Chondrocyte (in vitro differentiated cells): ENCODE measurements at places on chromosomes 3 and 15. TPM values are rescaled to one million over a fixed set of nuclear protein-coding genes. Genes with fewer than 3 reads are reported as not detected.

DNA sequence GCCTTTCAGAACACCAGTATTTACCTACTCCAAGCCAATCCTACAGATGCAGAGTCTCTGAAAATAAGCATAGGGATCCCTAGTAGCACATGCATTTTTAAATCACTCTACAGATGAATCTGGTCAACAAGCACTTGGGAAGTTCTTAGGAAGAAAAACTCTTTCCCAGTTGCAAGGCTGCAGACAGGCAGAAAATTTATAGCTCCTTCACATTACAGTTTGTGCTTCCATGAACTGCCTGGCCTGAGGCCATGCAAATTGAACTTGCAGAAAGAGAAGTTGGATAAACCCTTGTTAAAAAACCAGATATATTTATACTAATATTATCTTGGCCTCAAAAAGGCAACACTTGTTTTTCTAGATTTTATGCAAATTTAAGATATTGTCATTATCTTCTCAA is 256.9 kb downstream of the EPHA3 start:
- peaks cover 1% of the 10 kb centered on the region for H3K36me3 ChIP-seq
- H3K4me3 ChIP-seq = no peak overlapping the region
- H3K27ac ChIP-seq = no peak overlapping the region
- no peak for DNase-seq
- peaks cover 6% of the 10 kb centered on the region for H3K4me1 ChIP-seq
- H3K27me3 ChIP-seq = no peaks in the 10 kb centered on the region

DNA sequence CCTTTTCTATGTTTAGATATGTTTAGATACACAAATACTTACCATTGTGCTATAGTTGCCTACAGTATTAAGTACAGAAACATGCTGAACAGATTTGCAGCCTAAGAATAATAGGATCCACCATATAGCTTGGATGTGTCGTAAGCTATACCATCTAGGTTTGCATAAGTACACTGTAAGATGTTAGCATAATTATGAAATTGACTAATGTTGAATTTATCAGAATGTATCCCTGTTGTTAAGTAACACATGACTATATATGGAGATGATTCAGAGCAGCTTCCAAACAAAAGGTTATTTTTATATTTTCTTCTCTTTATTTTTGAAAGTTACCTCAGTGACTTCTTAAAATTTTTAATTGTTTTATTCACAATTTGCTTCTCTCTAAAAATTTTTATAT is 2.4 kb downstream of the SLC28A2 start:
- no peak overlapping the region for H3K4me3 ChIP-seq
- H3K27ac ChIP-seq = no peak overlapping the region
- no peaks in the 10 kb centered on the region for H3K27me3 ChIP-seq
- no peaks in the 10 kb centered on the region for H3K4me1 ChIP-seq
- DNase-seq = no peak

DNA sequence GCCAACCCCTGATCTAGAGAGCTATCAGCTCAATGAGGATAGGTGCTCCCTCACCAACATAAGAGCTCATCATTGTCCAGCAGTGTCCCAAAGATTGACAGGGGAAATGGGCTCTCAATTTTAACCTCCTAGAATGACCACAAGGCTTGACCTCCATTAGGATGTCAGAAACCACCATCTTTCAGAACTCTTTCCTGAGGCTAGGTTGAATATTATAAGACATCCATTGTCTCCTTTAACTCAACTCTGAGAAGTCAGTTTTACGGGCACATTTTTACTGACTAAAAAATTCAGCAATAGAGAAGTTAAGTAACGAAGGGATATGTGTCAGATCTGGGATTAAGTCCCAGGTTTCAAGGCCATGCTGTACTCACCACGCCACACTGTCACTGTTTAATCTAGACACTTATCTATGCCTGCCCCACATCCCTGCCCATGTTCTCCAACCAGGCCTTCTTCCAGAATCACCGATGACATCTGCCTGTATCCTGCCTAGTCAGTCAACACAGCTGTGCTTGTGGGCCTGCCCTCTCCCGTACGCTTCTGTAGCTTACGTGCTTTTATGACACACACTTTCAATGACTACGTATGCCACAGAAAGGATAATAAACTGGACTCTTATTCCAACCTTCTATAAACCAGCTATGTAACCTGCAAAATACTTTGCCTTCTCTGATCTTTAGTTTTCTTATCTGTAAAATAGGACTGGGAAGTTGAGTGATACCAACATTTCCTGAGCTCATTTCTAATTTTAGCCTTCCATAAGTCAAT is 17.1 kb upstream of the MUC13 start:
- no peaks in the 10 kb centered on the region for H3K4me1 ChIP-seq
- H3K36me3 ChIP-seq = no peaks in the 10 kb centered on the region
- H3K27ac ChIP-seq = no peak overlapping the region
- H3K27me3 ChIP-seq = no peaks in the 10 kb centered on the region
- H3K4me3 ChIP-seq = no peak overlapping the region
- DNase-seq = no peak

- peaks cover 30% of the 10 kb centered on the region for H3K4me1 ChIP-seq
- no peak overlapping the region for H3K27ac ChIP-seq
- DNase-seq = no peak
- no peak overlapping the region for H3K4me3 ChIP-seq
These were observed 25.0 kb downstream of the TGFBR2 start for GRCh38 chr3:30631243-30631904.

GRCh38 chr15:28962851-28963710 is 77.3 kb downstream of the APBA2 start:
- no peaks in the 10 kb centered on the region for H3K27me3 ChIP-seq
- H3K4me1 ChIP-seq = peaks cover 19% of the 10 kb centered on the region
- H3K36me3 ChIP-seq = peaks cover 3% of the 10 kb centered on the region

Gene SLC33A1
- total RNA-seq = 30.0 to 39.5 TPM (median 31.3 TPM) in 3 replicates

GRCh38 chr3:128167973-128168674 is 14.8 kb downstream of the EEFSEC start:
- H3K27me3 ChIP-seq = no peaks in the 10 kb centered on the region

DNA sequence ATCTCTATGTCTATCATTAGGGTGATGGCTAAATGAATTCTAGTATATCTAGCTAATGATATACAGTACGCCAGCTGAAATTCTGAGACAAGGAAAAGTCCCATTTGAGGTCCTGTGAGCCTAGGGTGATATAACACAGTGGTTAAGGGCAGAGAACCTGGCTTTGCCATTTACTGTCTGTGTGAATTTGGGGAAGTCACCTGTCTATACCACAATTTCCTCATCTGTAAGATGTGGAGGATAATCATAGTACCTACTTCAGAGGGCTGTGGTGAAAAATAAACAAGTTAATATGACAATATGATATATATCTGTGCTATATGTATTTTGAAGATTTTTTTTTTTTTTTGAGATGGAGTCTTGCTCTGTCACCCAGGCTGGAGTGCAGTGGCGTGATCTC is 9.8 kb upstream of the ANKDD1A start:
- H3K4me1 ChIP-seq = peaks cover 34% of the 10 kb centered on the region
- H3K27ac ChIP-seq = no peak overlapping the region
- H3K27me3 ChIP-seq = no peaks in the 10 kb centered on the region
- DNase-seq = no peak
- H3K36me3 ChIP-seq = peaks cover 5% of the 10 kb centered on the region

- H3K27me3 ChIP-seq = peaks cover 34% of the 10 kb centered on the region
- H3K4me1 ChIP-seq = no peaks in the 10 kb centered on the region
- no peak overlapping the region for H3K27ac ChIP-seq
- H3K4me3 ChIP-seq = no peak overlapping the region
These were observed 17.6 kb upstream of the PLA2G4D start for GRCh38 chr15:42111924-42112323.

- H3K4me1 ChIP-seq = peaks cover 14% of the 10 kb centered on the region
- no peak overlapping the region for H3K4me3 ChIP-seq
- H3K36me3 ChIP-seq = no peaks in the 10 kb centered on the region
These were observed 11.7 kb upstream of the DUSP7 start for GRCh38 chr3:52068055-52068571.

Gene DMXL2
- total RNA-seq = 20.0 to 25.0 TPM (median 20.7 TPM) in 3 replicates

DNA sequence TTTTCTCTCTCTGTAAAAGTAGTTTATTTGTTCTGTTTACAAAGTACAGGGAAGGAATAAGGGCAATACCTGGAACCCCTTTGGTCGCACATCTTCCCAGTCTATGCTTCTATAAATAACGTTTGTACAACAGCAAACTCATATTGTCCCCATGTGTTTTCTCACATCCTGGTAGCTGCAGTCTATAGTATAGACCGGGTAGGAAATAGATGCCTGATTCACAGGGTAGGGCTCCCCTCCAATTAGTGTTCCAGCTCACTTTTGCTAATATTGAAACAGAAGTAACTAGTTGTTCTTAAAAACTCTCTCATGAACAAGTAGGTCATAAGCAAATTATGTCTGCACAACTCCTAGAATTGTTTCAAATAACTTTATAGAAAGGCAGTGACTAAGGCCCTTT is 17.7 kb downstream of the ATG7 start:
- H3K4me3 ChIP-seq = no peak overlapping the region
- peaks cover 2% of the 10 kb centered on the region for H3K36me3 ChIP-seq
- DNase-seq = no peak
- peak overlapping the region; percentile 96 for H3K27ac ChIP-seq

DNA sequence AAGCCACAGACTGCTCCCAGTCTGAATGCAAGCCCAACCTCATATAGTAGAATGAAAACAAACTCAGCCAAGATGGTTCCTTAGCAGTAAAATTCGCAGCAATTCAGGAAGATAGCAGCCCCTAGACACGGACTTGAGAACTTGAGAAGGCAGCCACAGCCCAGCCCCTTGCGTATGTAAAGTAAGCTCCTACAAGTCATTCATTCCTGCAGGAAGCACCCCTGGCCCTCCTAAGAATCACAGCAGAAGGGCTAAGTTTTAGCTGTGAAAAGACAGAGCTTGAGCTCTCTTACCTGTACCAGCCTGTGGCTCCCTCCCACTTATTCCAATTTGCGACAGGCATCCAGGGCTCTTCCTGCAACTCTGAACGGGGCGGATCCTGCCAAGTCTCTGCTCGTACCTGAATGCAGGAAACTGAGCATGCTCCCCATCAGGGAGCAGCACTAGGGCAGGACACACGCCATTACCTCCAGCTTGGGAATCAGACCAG is 136.4 kb downstream of the MAGI1 start:
- peaks cover 34% of the 10 kb centered on the region for H3K4me1 ChIP-seq
- no peaks in the 10 kb centered on the region for H3K27me3 ChIP-seq
- no peak overlapping the region for H3K4me3 ChIP-seq
- no peaks in the 10 kb centered on the region for H3K36me3 ChIP-seq
